ENCODE measurements at places on chromosomes 6 and 20.
A peak's percentile ranks its signal among the peaks of the same experiment; 100 is the strongest.

DNA sequence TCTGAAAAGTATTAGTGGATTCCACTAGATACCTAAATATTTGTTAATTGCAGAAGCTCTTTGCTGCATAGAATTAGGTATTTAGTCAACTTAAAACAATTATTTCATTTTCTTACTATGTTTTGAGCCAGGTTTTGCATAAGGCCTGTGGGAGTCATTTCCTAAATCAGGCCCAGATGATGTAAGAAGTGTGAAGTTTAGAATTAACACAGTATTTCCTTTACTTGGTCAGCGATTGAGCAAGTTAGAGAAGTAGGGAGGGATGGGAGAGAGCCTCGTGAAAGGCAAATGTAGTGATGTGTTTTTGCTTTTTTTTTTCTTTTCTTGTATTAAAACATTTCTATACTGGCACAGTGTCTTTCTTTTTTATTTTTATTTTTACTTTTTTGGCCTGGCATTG is 711.1 kb downstream of the HDGFL1 start:
- DNase-seq: no peak

- DNase-seq: no peak
These were observed 987 bp downstream of the TMEM181 start for GRCh38 chr6:158560836-158561320.

DNA sequence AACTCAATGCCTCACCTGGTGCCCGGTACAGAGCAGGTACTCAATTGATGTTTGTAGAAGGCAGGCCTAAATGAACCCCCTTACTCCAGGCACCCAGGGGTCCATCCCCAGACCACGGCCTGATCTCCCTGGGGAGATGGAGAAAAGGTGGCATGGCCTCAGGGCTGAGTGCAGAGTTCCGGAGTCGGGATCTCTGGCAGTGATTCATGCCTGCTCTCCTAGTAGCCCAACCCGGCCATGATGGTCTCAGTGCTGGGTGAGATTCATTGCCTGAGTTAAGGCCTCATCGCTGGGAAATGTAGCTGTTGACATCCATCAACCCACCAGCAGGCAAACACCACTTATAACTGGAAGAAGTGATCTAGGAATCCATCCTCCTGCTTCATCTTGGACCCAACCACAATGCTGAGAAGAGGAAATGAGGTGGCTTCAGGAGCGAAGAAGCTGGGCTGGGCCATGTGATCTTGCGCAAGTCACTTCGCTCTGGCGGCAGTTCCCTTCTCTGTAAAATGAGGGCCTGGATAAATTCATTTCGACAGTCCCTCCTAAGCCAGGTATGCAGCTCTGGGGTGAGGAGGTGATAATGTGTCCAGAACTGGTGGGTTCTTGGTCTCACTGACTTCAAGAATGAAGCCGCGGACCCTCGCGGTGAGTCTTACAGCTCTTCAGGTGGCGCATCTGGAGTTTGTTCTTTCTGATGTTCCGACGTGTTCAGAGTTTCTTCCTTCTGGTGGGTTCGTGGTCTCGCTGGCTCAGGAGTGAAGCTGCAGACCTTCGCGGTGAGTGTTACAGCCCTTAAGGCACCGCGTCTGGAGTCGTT is 24.7 kb downstream of the ETV7 start:
- no peak for DNase-seq

- peak; percentile 67 for DNase-seq
These were observed 49.3 kb downstream of the ELOVL5 start for GRCh38 chr6:53299331-53300005.

DNA sequence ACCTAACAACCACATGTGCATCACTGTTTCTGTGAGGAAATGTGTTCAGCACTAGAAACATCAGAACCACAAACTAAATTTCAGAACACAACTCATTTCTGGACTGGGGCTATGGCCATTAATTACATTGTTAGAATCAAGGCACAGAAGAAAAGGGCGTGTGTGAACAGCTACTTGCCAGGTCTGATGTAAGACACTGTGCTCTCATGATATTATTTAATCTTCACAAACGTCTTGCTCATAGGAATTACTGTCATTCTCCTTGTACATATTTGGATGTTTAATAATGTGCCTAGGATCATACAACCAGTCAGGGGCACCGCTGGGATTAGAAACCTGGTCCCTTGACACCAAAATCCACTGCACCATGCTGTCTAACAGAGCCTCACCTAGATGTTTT is 14.8 kb downstream of the ADGRF1 start:
- DNase-seq: no peak

DNA sequence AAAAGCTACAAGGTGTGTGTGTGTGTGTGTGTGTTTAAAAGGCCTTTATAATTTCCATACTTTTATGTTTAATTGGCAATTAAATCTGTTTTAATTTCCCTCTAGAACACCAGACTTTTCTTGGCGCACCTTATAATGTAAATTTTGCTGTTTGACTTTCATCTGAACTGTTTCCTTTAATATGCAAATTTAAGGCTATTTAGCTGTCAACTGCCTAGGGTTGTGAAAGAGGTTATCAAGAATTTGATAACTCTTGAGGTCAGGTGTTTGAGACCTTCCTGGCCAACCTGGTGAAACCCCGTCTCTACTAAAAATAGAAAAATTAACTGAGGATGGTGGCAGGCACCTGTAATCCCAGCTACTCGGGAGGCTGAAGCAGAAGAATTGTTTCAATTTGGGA is 4.0 kb upstream of the LHFPL5 start:
- DNase-seq: no peak

Data from DMS 273 treated with DMSO at 0.1 percent for 48 hours (cell line).